A549 treated with CpdA at 1 μM for 4 hours (cell line): ENCODE measurements at places on chromosomes 3 and 15. TPM values are rescaled to one million over a fixed set of nuclear protein-coding genes. Genes with fewer than 3 reads are reported as not detected.

Gene EPB42
- total RNA-seq, result not detected in 5 replicates

Gene KNG1
- total RNA-seq, result not detected in 5 replicates

Gene HTR3E
- not detected in 5 replicates for total RNA-seq

Gene TP53BP1
- total RNA-seq, result 18.2 to 22.5 TPM (median 21.3 TPM) in 5 replicates

Gene TAGLN3
- total RNA-seq, result not detected in 5 replicates

Gene CCR9
- total RNA-seq, result not detected in 5 replicates

Gene FRMD4B
- total RNA-seq, result 0.85 to 2.8 TPM (median 1.4 TPM) in 5 replicates

Gene VPS33B
- total RNA-seq, result 11.2 to 17.4 TPM (median 13.7 TPM) in 5 replicates

Gene TLR9
- 0.08 TPM in 2 of 5 replicates, not detected in the others for total RNA-seq

Gene ARRDC4
- total RNA-seq, result 0.17 to 0.31 TPM (median 0.27 TPM) in 5 replicates

Gene HERC2
- total RNA-seq, result 41.3 to 51.8 TPM (median 49.8 TPM) in 5 replicates

Gene ACKR2
- total RNA-seq, result 0.07 TPM in 1 of 5 replicates, not detected in the others

Gene C2CD4A
- total RNA-seq, result 0.02 to 0.05 TPM (median 0.04 TPM) in 4 of 5 replicates, not detected in the other

Gene KBTBD13
- total RNA-seq, result not detected in 5 replicates

Gene SPATA12
- total RNA-seq, result 0.44 to 0.59 TPM (median 0.47 TPM) in 5 replicates

Gene EPHB1
- 0.05 to 0.37 TPM (median 0.16 TPM) in 4 of 5 replicates, not detected in the other for total RNA-seq

Gene SAMMSON
- not detected in 5 replicates for total RNA-seq

Gene VEPH1
- 0.07 to 0.10 TPM in 2 of 5 replicates, not detected in the others for total RNA-seq
